ENCODE measurements at places on chromosomes 5 and 9.

DNA sequence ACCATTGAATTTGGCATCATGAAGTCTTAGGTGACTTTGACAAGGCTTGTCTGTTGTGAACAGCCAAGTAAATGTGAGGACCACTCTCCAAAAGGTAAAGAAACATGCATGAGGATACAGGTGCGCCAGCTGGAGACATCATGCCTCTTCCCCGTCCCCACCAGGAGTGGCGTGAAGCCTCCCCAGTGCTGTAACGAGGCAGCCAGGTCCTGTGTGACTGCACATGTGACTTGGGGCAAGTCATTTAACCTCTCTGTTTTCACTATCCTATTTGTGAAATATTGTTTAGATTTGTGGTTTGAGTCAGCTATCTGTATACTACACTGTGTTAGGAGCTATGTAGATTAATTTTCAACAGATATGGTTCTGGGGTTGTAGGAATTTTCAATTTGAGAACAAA is 65.0 kb downstream of the DOCK8 start:
- no peak for DNase-seq

DNA sequence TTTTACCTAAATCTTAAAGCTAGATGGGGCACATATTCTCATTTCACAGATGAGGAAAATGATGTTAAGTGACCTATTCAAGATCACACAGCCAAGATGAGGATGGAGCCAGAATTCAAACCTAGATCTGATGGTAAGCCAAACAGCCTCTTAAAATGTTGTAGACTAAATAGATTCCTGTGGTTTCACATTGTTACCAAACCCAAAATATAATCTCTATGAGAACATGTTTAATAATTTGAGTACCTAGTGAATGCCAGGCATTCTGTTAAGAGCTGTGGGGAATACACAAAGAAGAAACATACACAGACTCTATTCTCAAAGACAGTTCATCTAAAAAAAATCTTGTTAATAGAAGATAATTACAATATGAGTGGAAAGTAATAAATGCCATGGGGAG is 25.2 kb downstream of the HOMER1 start:
- DNase-seq: no peak

DNA sequence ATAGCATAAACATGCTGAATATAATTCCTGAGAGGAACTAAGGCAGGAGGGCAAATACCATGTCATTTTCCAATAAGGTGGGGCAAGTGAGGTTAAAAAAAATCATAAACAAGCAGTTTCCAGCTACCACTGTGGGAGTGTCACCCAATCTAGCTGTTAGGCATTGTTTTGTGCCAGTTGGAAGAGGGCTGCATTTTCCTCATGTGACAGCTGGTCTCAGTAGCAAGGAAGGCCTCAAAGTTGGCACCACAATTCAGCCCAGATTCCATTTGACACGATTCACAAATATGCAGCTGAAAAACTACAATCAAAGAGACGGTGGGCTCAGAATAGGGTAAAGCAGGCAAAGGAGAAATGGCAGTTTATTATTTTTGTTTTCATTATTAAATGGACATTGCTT is 636.1 kb downstream of the KIF4B start:
- no peak for DNase-seq

- DNase-seq: no peak
These were observed 14.4 kb downstream of the BRD3 start for GRCh38 chr9:134053401-134053871.

- DNase-seq: no peak
These were observed 56.2 kb upstream of the ZNF622 start for GRCh38 chr5:16521521-16522483.

- DNase-seq: peak; percentile 31
These were observed 3.7 kb downstream of the CDH6 start for GRCh38 chr5:31197183-31197582.

GRCh38 chr5:96855031-96855872 is 21.0 kb upstream of the ERAP2 start:
- no peak for DNase-seq

- DNase-seq: peak; percentile 44
These were observed 88.5 kb downstream of the FAM174A start for GRCh38 chr5:100623719-100624118.
